GM12892 (cell line): ENCODE measurements at places on chromosomes 6 and 20.
A peak's percentile ranks its signal among the peaks of the same experiment; 100 is the strongest.

DNA sequence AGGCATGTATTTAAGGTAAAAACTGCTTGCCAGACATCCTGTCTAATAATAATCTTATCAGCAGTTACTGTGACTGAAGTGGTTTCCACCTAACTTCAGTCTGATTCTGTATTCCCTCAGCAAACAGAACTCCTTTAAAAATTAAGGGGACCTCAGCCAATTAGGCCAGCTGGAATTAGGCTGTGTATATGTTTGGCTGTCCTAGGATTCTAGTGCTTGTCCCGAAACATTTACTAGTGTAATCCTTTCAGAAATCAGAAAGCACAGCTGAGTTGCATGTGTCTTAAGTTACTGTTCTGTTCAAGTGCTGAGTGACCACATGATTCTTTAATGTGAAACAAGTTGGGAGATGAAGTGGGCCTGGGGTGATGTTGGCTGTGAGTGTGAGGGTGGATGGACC lies 120.9 kb upstream of the SUPT3H start:
- DNase-seq, result no peak

- DNase-seq, result no peak
Measured at GRCh38 chr6:159973951-159974350, 5.1 kb downstream of the IGF2R start.

DNA sequence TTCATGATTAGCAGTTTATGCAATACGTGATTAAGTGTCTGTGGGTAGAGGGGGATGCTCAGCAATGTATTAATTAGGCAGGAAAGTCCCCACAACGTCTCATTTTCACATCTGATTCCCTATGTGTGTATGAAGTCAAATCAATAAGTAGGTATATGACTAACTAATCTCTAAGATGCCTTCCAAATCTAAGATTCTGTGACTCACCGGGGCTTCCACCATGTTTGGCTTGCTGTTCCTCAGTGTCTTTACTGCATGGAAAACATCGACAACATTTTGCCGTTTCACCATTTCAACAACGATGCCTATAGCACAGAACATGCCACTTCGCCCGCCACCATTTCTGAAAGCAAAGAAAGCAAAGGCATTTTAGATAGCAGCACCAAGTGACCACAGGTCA lies 72.0 kb upstream of the THEMIS start:
- DNase-seq, result no peak

DNA sequence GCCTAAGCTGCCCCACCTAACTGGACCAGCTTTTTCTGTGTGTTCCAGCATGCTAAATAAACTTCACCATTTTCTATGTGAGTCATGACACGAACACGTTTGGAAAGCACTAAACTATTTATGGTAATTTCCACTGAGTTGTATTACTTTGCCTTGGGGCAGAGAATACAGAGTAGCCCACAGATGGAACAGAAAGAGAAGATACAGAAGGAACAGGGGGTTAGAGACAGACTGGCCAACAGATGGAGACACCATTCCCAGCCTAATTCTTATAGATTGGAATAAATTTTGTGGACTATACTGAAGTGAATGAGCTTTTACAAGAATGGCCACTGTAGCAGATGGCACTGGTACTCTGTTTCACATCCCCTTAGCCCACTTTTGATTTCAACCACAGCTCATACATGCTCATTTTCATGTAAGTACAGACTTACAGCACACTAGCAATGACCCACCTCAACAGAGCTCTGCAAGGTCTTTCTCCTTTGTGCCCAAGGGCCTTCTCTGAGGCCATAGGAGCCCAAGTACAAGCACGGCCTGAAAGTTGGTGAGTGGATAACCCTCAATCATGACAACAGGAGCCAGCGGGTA lies 13.1 kb upstream of the NT5DC1 start:
- no peak for DNase-seq

- DNase-seq, result no peak
Measured at GRCh38 chr6:122931916-122932315, 64.1 kb upstream of the CLVS2 start.

DNA sequence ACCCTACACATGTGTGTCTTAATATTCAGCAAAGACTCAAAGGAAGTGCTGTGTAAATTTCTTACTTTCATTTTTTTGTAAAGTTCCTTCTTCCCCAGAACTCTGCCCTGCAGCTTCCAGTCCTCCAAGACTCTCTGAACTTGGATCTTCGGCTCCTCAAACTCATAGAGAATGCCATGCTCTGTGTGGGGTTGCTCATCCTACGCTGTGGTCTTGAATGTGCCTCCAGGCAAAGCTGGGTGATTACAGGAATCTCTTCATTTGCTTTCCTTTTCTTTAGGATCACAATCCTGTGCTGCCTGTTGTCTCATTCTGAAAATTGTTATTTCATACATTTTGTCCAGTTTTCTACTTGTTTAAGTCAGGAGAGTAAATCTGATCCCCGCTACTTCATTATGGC lies 14.5 kb upstream of the CDC5L start:
- no peak for DNase-seq

DNA sequence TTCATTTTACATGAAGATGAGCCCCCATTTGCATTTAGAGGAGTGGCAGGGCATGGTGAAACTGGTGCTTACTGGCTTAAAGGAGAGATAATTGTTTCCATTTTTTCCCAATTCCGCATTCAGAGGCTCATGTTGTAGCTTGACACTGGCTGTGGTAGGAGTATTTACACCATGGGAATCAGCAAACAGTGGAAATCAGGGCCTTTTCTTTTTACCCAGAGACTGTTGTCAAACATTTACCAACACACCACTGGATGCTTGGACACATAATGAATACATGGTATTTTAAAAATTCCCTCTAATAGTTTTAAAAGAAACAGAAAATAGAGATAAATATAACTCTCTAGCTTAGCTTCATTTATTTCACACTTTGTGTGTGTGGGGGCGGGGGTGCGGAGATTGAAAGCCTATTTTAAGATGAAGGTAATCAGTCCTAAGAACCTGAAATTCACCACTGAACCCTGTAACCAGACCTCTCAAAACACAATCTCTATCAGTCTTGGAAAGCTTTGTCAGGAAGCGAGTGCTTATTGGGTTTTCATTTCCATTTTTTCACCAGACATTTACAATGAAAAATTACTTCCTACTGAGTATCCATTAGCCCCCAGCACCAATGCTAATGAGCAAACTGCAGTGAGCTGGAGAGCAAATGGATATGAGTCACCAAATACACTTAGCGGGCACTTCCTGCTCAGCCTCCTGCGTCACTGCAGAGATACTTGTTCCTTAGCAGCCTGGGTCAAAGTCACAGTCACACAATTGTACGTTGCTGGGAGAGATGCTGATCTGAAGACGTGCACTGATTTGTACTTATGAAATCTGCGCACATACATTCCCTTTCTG lies 532.0 kb downstream of the BCKDHB start:
- no peak for DNase-seq

GRCh38 chr20:13283869-13284829 lies 63.1 kb downstream of the ISM1 start:
- no peak for DNase-seq

- no peak for DNase-seq
Measured at GRCh38 chr6:131736003-131736596, 25.3 kb upstream of the CTAGE9 start.

GRCh38 chr6:158816803-158817727 lies 2.1 kb downstream of the EZR start:
- no peak for DNase-seq

DNA sequence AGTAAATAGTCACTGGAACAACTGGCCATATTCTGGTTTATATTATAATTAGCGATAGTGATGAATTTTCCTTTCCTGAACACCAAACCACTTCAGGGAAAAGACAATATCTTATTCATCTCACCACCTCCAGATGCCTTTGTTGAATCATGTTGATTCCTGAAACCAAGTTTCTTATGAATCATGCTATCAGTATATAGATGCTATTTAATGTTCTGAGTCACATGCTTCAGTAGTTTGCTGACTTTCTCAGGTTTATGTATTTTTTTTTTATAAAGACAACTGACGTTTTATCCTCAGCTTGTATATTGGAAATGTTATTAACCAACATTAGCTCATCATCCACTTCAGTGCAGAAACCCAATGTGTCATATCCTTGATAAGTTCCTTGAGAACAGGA lies 710.2 kb upstream of the POU3F2 start:
- DNase-seq, result no peak

GRCh38 chr20:59939879-59940128 lies 301 bp downstream of the PPP1R3D start:
- no peak for DNase-seq

GRCh38 chr6:45420083-45420908 lies 42.6 kb upstream of the SUPT3H start:
- no peak for DNase-seq

- no peak for DNase-seq
Measured at GRCh38 chr20:33490023-33490933, at the start of gene CBFA2T2. TSS of gene CBFA2T2 (plus strand) at chr20:33490096. CDS start at chr20:33490268, 172 bp downstream.

DNA sequence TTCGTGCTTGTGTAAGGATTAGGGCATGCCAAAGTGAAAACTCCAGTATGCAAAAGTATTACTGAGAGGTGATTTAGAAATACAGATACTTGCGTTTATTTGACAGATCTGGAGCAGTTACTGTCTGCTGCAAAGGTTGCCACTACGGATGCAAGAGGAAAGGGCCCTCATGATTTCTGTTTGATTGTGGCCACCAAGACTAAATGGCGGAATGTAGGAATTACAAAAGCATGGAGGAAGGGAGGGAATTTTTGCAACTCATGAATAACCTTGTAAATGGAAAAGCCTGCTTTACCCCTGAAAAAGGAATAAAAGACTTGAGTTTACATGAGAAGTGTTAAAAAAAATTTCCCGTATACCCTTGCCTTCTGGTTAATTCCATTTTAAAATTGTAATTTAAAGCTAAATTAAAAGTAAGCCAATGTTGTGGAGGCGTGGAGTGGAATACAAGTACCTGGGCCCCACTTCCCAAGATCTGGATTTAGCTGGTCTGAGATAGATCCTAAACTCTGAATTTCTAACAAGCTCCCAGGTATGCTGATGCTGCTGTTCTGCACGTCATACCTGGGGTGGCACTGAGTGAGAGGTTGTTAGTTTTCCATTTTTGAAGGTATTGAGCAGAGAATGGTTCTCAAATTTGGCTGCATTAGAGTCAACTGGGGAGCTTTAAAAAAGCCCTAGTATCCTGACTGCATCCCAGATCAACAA lies 56.6 kb upstream of the NKX2-2 start:
- DNase-seq, result no peak

DNA sequence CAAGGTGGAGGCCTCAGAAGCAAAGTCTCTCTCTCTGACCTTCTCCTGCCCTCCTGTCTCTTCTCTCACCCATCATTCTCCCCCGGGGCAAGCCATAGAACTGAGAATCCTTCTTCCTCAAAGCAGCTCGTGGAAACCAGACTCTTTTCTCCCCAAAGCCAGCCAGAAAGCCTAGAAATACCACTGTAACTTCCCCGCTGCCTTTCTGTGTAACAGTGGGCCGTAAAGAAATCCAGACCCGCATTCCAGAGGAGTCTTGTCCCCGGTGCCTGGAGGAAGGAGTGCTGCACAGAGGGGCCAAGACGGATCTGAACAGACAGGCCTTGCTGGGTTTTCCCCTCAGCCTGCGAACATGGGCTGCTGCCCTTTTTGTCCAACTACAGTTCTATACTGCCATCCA lies 977 bp upstream of the SLC22A2 start:
- no peak for DNase-seq

DNA sequence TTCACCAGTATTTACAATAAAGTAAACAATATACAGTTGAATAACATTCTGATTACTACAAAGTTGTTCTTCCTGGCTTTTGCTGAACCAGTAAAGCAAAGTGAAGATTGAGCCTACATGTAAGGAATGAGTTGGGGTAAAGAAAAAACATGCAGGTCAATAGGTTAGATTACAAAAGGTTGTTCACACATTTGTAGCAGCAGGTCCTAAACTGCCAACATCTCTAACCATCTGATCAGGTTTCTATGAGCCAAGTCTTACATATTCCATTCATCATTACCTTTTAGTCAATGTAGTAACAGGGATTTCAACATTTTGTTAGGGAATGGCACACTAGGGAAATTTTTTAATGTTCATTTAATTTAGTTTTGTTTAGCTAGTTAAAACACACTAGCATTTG lies 9.3 kb upstream of the CALHM6 start:
- DNase-seq, result no peak

- no peak for DNase-seq
Measured at GRCh38 chr6:41733360-41733706, 2.1 kb downstream of the TFEB start.

DNA sequence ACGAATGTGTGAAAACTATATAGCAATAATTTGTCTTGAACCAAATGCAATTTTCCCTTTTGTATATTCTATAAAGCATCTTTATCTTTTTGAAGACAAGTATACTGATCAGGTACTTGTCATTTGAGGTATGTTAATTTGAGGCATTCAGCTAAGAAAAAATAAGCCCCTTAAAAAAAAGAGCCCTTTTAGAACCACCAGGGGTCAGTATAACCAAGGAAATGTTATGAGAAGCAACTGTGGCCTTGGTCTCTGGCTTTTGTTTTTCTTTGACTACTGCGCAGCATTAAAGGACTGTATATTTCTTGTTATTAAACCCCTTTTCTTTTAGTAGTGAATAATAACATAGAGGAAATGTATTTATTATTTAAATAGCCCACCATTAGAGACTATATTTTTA lies 43.1 kb downstream of the CD109 start:
- DNase-seq, result no peak

DNA sequence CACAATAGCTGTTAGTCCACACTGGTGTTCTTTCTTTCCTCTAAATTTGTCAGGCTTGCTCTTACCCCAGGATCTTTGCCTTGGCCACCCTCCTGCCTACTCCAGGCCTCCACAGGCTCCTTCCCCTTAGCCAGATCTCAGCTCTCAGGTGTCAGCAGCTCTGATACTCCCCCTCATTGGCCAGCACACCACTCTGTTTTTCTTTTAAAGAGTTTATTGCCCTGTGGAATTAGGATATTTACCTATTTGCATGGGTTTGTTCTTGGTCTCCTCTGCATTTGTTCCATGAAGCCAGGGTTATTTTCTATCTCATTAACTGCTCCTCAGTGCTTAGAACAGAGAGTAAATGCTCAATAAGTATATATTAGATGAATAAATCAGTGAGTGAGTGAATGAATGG lies 36.8 kb downstream of the GCNT2 start:
- no peak for DNase-seq

GRCh38 chr6:1385129-1386037 lies 4.0 kb upstream of the FOXF2 start:
- DNase-seq, result no peak

GRCh38 chr20:346640-347316 lies at the start of gene NRSN2:
TSS of gene NRSN2 (plus strand) at chr20:347111. CDS start at chr20:349644, 2,533 bp downstream.
- DNase-seq, result peak; percentile 84

DNA sequence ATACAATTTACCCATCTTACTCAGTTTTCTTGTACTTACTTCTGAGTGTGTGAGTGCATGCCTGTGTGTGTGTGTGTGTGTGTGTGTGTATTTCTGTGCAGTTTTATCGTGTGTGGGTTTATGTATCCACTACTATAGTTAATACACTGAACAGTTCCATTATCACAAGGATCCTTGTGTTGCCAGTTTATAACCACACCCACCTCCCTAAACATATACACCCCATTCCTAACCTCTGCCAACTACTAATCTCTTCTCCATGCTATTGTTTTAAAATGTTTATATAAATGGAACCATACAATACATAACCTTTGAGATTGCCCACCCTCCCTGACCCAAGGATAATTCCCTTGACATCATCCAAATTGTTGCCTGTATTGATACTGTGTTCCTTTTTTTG lies 18.7 kb downstream of the POFUT1 start:
- DNase-seq, result no peak

- no peak for DNase-seq
Measured at GRCh38 chr6:91330896-91331295, 744.0 kb upstream of the MAP3K7 start.
